ENCODE measurements at places on chromosomes 4 and X.

DNA sequence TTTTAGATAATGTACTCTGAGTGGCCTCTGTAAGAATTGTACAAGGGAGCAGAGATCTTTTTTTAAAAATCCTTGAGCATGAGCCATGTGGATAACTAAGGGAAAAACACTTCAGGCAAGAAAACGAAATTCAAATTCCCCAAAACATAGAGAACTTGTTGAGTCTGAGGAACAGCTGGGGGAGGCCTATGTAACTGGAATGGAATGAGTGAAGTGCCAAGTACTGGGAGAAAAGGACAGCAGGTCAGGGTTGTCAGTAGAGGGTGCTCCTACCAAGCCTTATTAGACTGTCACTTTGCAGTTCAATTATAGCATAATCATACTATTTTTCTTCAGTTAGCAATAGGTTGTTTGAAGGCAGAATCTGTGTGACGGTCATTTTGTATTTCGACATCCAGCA is 135.1 kb downstream of the ARHGAP6 start:
- DNase-seq: no peak

- no peak for DNase-seq
Observed at GRCh38 chrX:153487590-153488071, 7.1 kb upstream of the BGN start.

DNA sequence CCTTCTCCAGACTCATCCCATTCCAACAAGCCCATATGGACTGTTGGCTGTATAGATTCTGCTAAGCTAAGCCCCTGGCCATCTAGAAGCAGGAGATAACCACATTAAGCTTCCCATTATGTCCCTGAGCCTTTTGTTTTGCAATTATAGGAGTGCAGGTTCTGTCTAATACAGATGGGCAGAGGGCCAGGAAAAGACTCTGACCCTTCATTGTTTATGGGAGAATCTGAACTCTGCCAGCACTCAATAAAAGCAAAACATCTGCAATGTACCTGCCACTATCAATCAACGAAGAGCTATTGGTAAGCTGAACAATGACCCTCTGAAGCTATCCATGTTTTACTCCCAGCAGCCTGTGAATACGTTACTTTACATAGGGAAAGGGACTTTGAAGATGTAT is 207.3 kb upstream of the CLNK start:
- no peak for DNase-seq

DNA sequence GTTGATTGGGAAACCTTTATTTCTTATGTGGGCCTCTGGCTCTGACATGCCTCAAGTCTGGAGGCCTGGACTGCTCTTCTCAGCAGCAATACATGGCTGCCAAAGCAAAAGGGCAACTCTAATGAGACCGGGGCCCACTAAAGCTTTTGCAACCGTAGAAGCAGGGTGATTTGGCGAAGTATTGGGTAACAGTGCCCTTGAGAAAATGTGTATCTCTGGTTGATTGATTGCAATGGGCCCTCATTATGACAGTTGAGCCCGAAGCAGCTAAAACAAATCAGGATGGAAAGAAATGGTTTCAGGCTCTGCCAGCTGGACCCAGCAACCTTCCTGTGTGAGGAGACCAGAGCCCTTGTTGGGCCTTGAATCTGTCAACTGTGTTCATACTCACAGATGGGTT is 73.4 kb downstream of the CLCN4 start:
- DNase-seq: no peak

GRCh38 chrX:1536712-1537030 is 314 bp downstream of the P2RY8 start:
- DNase-seq: no peak

DNA sequence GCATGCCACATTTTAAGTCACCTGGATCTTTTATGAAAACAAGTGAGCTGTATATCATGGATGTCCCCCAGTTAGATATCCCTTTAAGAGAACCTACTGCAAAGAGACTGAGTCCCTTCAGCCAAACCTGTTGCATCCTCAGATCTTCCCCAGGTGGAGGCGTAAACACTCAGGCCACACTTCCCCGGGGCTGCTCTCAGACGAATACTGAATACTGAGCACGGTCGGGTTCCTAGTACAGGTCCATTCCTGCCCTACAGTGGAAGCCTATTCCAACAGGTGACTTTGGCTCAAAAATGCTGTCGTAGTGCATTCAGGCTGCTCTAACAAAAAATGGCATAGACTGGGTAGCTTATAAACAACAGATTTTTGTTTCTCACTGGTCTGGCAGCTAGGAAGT is 320.2 kb upstream of the CLNK start:
- no peak for DNase-seq

DNA sequence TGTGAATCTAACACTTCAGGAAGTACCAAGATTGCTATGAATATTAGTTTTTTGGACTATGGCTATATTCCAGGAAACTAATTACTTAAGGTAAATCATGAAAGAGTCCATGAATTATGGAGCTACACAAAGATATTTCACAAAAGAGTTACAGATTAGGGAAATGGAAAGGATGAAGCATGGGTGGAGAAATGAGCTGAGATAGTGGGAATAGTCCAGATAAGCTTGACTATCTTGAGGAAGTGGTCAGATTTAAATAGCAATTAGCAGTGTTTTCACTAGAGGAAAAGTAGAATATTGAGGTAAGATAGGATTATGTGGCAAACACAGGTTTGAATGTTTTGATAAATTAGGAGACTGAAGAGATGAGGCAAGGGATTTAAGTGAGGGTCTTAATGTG is 42.1 kb upstream of the C1GALT1C1 start:
- no peak for DNase-seq

- no peak for DNase-seq
Observed at GRCh38 chrX:148498067-148498466, 2.4 kb upstream of the AFF2 start.

Measured in head of caudate nucleus (tissue), 42 donors.